ENCODE measurements at places on chromosomes 1 and 21.

- DNase-seq, result no peak
These were observed 9.5 kb downstream of the SIM2 start for GRCh38 chr21:36708286-36709029.

DNA sequence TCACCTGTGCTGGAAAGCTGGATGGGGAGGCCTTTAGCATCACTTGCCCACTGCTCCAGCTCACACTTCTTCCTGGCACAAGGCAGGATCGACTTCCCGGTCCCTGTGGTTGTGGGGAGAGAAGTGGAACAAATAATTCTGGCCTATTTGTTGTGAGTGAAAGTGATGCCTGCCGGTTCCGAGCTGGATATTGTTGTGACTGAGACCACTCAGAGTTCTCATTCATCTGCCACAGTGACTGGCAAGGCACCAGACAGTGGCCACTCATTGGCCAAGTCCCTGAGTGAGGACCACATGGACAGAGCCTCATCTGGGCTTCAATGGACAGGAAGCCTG lies 191.9 kb downstream of the PTPRU start:
- DNase-seq, result no peak

- no peak for DNase-seq
These were observed 23.7 kb upstream of the LYPLAL1 start for GRCh38 chr1:219149953-219150352.

DNA sequence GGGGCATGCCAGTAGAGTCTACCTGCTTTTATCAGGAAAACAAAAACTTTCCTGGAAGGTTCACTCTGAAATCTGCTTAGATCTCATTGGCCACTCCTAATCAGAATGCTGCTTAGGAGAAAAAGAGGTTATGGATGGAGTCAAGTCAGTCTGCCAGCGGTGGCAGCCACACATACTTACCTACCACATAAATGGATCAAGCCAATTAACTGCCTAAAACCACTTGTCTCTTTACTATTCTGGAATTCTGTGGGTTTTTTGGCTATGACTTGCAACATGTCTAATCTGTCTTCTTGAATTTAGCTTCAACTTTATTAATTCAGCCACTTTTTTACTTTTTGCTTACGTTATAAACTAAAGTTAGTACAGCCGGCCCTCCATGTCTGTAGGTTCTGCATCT lies 140.2 kb upstream of the SERTAD4 start:
- DNase-seq, result no peak

GRCh38 chr21:42056468-42056867 lies 14.6 kb upstream of the UMODL1 start:
- DNase-seq, result no peak

DNA sequence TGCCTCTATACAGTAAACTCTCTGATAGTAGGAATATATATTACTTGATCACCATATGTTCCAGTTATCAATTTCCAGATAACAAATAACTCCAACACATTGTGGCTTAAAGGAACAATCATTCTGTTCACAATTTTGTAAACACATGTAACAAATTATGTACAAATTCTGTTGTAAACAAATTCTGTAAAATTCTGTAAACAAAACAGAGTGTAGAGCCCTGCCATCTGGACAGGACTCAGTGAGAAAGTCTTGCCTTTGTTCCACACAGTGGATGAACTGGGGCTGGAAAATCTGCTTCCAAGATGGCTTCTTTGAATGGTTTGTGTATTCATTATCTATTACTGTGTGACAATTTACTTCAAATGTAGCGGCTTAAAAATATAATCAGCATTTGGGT lies 69.0 kb upstream of the LRRC7 start:
- no peak for DNase-seq

- no peak for DNase-seq
These were observed 87.0 kb downstream of the UBE2U start for GRCh38 chr1:64290420-64290819.

GRCh38 chr1:112946683-112947082 lies 9.3 kb downstream of the SLC16A1 start:
- no peak for DNase-seq

DNA sequence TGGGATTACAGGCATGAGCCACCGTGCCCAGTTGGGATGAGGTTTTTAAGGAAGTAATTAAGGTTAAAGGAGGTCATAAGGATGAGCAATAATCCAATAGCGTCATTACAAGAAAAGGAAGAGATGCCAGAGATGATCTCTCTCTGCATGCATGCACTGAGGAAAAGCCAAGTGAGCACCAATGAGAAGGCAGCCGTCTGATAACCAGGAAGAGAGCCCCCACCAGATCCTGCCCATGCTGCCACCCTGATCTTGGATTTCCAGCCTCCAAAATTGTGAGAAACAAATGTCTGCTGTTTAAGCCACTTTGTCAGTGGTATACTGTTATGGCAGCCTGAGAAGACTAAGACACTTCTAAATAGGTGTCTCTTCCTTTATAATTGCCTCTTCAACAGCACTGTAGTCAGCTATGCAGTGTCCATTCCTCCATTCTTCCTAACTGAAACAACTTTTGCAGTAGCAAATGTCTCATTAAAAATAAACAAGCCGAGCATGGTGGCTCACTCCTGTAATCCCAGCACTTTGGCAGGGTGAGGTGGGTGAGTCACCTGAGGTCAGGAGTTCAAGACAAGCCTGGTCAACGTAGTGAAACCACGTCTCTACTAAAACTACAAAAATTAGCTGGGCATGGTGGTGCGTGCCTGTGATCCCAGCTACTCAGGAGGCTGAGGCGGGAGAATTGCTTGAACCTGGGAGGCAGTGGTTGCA lies 216.2 kb upstream of the RUNX1 start:
- DNase-seq, result no peak

DNA sequence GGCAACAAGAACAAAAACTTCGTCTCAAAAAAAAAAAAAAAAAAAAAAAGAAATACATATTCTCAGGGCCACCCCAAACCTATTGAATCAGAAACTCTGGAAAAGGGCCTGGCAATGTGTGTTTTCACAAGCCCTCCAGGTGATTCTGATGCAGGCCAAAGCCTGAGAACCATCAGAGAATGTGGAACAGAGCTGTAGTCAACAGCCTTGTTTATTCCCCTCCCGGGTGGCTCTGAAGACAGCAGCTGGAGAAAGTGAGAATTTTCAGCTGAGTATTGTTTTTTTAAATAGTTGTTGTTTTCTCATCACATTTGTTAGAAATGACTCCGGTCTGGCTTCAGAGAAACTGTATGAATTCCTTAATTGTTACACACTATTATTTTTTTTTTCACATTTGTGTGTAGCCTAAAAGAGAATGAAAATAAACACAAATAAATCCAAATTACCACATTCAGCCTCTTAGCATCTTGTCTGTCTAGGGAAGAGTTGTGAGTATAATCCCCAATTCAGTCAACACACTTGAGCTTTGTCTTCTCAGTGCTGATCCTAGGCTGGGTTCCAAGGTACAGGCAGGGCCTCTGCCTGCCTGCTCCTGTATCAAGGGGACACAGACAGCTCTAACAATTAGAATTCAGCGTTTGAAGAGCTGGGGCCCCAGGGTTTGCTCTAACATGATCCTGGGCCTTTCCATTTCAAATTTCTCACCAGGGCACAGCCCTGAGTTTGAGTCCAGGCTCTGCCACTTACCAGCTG lies 6.6 kb upstream of the AZIN2 start:
- DNase-seq, result no peak

GRCh38 chr1:27727126-27727525 lies 1.4 kb downstream of the FAM76A start:
- DNase-seq, result no peak

GRCh38 chr1:11052839-11053757 lies 6.1 kb upstream of the MASP2 start:
- no peak for DNase-seq

DNA sequence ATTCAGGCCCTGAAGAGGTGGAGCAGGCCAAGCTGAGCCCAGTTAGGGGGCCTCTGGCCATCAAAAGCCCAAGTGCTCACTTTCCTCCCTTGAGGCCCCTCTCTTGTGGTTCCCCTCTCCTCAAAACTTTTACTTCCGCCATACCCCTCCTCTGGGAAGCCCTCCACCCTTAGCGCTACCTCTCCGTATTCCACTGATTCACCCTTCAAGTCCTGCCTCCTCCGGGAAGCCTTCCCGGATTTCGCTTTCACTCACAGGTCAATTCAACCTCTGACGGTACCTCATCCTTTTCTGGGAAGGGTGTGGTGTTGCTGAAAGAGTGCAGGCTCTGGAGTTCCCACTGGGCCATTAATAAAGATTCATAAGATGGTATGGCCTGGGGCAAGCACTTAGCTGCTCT lies 19.1 kb downstream of the SPOCD1 start:
- no peak for DNase-seq

- no peak for DNase-seq
These were observed 4.5 kb downstream of the SH3GLB1 start for GRCh38 chr1:86708920-86709319.

DNA sequence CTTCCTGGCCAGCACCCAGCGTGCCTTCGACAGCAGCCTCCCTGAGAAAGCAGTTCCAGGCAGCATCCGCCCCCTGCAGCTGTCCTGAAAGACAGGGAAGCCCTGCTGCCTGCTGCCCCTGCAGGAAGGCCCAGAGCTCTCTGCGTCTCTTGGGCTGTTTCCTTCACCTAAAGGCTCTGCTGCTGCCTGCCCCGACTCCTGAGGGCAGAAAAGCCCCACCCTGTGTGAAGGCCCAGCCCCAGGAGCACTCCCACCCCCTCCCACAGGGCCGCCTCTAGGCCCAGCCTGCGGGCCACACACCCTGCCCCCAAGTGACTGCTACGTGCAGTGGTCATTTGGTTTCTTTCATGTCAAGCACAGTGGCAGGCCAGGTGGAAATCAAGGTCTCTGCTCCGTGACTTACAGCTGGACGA lies 12.4 kb downstream of the RIPK4 start:
- DNase-seq, result no peak

DNA sequence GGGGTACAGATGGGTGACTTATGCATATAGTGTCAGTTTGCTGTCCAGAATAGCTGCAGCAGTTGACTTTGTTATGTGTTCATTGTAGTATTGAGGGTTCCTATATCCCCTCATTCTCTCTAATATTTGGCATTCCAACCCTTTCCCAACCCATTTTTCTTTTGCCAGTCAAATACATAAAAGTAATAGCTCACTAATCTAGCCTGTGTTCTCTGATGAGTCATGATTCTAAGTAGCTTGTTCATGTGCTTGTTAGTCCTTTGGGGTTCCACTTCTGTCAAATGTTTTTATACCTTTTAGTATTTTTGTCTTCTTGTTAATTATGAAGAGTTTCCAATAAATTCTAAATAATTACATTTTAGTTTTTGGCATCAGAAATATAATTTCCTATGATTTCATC lies 99.2 kb upstream of the MROH9 start:
- DNase-seq, result no peak

DNA sequence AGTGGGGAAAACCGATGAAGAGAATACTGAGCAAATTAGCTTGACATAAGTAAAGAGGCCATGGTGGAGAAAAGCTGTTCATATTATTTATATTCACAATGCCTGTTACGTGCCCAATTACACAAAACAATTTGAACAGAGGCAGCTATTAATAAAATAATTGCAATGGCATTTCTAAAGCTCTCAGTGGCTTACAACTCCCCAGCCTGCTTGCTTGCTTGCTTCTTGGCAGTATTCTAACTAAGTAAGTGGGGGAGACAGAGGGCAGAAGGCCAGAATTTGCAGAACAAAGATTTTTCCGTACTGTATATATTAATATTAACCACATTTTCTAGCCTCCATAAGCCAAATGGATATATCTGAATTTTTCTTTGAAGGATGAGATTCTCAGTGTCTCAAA lies 12.9 kb downstream of the PTPN14 start:
- DNase-seq, result no peak

DNA sequence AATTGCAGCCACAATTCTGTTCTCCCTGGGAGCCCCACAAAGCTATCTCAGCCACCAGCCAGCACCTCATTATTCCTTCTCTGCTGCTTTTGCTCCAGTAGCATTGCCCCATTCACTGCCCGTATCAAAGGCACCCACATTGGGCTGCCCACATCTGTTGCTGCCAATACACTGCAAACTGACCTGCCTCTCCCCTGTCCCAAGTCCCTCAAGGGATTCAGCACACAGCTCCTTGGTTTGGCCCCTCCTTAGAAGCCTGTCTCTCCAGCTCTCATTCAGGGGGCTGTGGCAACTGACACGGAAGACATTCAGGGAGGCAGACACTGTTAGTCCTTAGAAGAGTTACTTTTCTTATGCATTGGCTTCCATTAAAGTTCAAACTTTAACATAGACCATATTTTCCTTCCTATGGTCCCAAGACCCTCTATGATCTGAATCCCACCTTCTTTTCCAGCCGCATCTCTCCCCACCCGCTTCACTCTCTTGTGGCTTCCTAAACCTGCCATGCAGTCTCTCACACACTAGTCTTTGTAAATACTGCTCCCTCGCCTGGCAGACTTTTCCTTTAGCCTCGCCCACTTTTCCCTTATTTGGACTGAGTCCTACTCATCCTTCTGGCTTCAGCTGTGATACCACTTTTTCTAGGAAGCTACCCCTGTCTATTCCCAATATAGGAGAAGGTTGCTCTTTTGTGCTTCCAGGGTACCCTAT lies 19.3 kb upstream of the KLHDC8A start:
- no peak for DNase-seq

DNA sequence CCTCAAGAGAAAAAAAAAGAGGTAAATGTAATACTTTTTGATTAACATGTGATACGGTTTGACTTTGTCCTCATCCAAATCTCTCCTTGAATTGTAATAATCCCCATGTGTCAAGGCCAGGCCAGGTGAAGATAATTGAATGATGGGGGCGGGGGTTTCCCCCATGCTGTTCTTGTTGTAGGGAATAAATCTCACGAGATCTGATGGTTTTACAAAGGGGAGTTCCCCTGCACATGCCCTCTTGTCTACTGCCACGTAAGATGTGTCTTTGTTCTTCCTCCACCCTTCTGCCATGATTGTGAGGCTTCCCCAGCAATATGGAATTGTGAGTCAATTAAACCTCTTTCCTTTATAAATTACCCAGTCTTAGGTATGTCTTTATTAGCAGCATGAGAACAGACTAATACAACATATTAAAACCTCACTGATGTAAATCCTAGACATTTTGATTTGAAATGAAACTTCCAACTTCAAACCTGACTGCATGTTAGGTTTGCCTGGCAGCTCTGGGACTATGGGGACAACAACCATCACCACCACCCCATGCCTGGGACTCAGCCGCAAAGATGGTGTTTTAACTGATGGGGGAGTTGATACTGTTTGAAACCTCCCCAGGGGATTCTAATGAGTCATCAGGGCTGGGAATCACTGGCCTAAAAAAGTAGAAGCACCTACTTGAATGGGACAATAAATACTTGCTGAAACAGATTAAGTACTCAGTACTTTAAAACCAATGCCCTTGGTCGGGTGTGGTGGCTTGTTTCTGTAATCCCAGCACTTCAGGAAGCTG lies 32.8 kb upstream of the BACH1 start:
- no peak for DNase-seq

GRCh38 chr1:215007880-215008279 lies 74.7 kb upstream of the KCNK2 start:
- DNase-seq, result no peak

DNA sequence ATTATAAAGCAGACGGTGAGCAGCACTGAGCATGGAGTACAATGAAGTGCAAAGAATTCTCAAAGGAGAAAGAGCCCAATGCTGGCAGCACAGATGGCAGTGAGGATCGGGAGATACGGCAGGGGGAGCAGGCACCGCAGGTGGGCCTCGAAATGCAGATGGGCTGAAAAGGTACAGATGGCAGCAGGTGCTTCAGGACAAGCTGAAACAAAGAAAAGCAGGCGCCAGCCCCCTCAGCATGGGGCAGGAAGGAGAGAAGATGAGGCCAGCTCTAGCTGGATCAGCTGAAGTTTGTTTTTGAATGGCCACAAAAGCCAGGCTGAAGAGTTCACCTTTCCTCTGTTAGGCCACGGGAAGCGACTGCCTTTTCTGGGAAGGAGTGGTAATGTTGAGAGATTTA lies 7.7 kb downstream of the CFAP298 start:
- DNase-seq, result no peak

GRCh38 chr1:231062500-231063270 lies 22.6 kb upstream of the FAM89A start:
- no peak for DNase-seq
